Foreskin keratinocyte (primary cell): ENCODE measurements at places on chromosomes 1 and 21. TPM values are rescaled to one million over a fixed set of nuclear protein-coding genes. Genes with fewer than 3 reads are reported as not detected.

- no peak for DNase-seq
Measured at GRCh38 chr1:23927097-23927496, 13.9 kb upstream of the CNR2 start.

DNA sequence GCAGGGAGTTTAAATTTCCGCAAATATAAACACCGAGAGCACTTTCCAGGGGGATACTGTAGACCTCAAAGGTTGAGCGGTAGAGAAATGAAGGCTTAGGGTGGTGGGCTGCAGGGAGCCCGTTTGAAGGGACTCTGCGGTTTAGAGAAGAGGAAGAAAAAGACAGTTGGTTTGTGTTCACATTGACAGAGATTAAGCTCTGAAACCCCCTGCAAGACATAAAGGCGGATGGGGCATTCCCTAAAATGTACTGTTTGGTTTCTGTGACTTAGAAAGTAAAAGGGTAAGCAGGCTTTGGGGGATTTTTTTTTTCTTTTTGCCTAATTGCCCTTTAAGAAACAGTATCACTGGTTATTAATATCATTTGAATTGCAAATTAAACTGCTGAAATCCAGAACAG is 1.3 kb downstream of the KAZN start:
- no peak for DNase-seq

Gene DCAF6
- 51.5 and 52.0 TPM in 2 replicates for total RNA-seq

- DNase-seq, result no peak
Measured at GRCh38 chr1:247343801-247344200, 12.1 kb upstream of the ZNF496 start.

DNA sequence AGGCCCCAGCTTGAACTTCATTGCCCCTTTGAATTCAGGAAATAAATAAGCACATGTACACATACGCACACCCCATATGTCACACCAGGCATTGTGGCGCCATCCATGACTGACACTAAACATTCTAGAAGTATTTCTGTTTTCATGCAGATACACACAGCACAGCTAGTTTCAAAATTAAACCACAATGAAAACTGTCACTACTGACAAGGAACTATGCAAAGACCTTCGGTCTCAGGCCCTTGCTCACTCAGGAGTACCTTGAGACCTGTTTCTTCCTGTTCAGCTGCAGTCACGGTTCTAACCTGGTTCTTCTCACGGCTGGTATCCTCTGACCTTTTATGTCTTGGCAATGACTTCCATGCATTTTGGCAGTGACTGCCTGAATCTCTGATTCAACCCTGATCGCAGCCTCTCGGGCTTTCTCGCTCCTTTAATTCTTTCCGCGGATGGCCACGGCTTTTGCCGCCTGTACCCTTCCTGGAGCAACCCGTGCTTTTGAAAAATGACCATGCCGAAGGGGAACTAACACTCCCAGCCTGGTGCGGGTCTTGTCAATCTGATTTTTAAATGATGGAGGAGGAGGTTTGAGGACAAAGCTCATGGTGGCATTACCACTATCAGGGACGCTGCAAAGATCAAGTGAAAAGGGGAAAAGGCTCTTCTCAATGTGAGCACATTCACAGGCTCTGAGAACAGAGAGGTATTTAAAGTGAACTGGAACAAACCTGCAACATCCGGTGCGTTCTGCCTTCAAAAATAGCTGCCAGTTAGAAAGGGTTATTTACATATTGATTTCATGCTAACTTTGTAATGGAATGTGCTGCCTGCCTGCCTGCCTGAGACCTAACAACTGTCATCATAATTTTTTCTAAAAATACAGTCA is 384.6 kb downstream of the RRAGC start:
- no peak for DNase-seq

GRCh38 chr1:7930645-7931445 is 9.8 kb downstream of the TNFRSF9 start:
- no peak for DNase-seq

- no peak for DNase-seq
Measured at GRCh38 chr1:205186191-205186590, 25.3 kb downstream of the DSTYK start.

Gene LEFTY2
- total RNA-seq, result not detected in 2 replicates

GRCh38 chr21:36436829-36437744 is 42.8 kb downstream of the CLDN14 start:
- DNase-seq, result no peak

- no peak for DNase-seq
Measured at GRCh38 chr1:60088620-60089155, 15.1 kb upstream of the C1orf87 start.

- no peak for DNase-seq
Measured at GRCh38 chr21:29124645-29125044, 5.8 kb upstream of the MAP3K7CL start.

Gene RSPH1
- total RNA-seq, result 0.11 TPM in 1 of 2 replicates, not detected in the other

Gene SELL
- total RNA-seq, result not detected in 2 replicates

GRCh38 chr1:225468270-225469020 is 40.6 kb upstream of the LBR start:
- DNase-seq, result no peak

DNA sequence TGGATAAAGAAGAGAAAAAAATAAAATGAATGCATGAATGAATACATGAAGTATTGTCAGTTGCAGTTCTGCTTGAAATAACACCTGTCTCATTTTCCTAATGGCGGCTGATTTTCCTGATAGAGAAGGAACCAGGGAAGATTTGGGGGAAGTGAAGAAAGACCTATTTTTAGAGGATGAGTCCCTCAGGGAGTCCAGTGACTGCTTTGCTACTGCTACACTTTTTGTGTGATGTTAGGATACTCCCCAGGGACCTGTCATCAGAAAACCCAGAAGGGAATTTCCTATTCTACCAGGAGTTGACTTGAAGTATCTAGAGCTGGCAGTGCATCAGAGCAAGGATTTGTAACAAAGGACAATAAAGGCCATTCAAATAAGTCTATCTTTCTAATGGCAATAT is 114.8 kb downstream of the MAB21L3 start:
- no peak for DNase-seq

Gene GPR89B
- 12.7 and 13.9 TPM in 2 replicates for total RNA-seq

Gene BTBD8
- total RNA-seq, result 1.4 and 2.4 TPM in 2 replicates

DNA sequence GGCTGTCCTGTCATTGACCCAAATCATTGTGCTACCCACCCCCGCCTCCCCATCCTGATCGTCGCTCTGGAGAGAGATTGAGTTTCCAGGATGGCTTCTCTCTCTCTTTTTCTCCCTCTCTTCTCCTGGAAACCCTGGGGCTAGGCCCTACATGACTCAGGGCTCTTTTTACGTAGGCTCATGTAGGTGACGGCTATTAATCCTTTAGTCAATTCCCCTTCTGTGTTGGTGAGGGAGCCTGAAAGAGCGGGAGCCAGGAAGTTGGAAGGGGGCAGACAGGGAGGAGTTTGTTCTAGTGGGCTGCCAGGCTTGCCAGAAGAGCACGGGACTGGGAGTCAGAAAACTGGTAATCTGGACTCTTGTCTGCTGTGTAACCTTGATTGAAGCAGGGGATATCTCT is 9.7 kb downstream of the ATP2B4 start:
- DNase-seq, result peak; percentile 85

GRCh38 chr1:65979136-65980044 is 186.7 kb downstream of the PDE4B start:
- DNase-seq, result no peak

GRCh38 chr1:225613006-225613405 is 39.9 kb downstream of the ENAH start:
- no peak for DNase-seq
